Type B pancreatic cell (in vitro differentiated cells): ENCODE measurements at places on chromosomes 11 and 22. TPM values are rescaled to one million over a fixed set of nuclear protein-coding genes. Genes with fewer than 3 reads are reported as not detected.

DNA sequence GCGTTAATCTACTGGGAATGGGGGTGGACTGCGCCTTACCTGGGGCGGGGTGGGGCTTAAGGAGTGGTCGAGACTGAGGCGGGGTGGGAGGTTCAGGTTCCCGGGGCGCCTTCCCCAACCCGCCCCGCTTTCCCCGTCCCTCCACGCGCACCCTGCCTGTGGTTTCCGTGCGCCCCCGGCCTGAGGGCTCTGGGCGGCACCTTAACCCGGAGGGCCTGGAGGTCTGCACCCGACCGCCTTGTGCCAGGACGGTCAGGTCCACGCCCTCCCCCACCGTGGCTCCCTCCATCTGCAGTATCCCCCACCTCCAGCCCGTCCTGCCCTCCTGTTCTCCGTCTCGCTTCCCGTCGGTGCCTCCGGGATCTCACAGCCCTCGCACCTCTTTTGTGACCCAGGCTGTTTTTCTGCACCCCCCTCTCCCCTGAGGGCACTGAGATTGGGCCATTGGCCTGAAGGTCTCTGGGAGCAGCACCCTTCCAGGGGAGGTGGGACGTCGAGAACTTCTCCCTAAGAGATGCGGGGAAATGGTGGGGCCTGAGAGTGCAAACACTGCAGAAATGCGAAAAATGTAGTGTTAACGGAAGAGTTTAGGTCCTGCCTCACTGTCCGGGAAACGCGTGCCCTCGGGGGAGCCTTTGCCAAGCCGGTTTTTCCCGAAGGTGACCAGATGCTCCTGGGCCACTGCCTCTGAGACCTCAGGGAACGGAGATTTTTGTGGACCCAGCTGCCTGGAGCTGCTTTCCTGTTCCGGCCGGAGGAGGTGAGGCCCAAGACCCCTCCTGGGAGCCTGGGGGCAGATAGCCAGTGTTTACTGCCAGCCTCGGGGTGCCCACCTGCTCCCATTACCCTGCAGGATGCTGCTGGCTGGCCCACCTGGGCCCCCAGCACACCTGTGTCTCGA, 1.2 kb upstream of the ASCL2 start:
- DNase-seq = peak; percentile 70
- peaks cover 57% of the 10 kb centered on the region for H3K27me3 ChIP-seq
- no peak overlapping the region for H3K27ac ChIP-seq
- H3K4me1 ChIP-seq = no peaks in the 10 kb centered on the region
- no peaks in the 10 kb centered on the region for H3K36me3 ChIP-seq

- no peaks in the 10 kb centered on the region for H3K36me3 ChIP-seq
- H3K4me1 ChIP-seq = peaks cover 38% of the 10 kb centered on the region
- no peaks in the 10 kb centered on the region for H3K27me3 ChIP-seq
- no peak overlapping the region for H3K4me3 ChIP-seq
- DNase-seq = no peak
These were observed 225.6 kb downstream of the BLID start for GRCh38 chr11:121890377-121890776.

- H3K4me3 ChIP-seq = no peak overlapping the region
- H3K27me3 ChIP-seq = peaks cover 7% of the 10 kb centered on the region
- H3K36me3 ChIP-seq = peaks cover 5% of the 10 kb centered on the region
- no peaks in the 10 kb centered on the region for H3K4me1 ChIP-seq
These were observed 13.0 kb downstream of the SCGB2A1 start for GRCh38 chr11:62221498-62221897.

- no peaks in the 10 kb centered on the region for H3K27me3 ChIP-seq
- no peak overlapping the region for H3K4me3 ChIP-seq
- H3K36me3 ChIP-seq = no peaks in the 10 kb centered on the region
- H3K27ac ChIP-seq = no peak overlapping the region
- DNase-seq = no peak
These were observed 271.6 kb upstream of the CADM1 start for GRCh38 chr11:115775846-115776245.

DNA sequence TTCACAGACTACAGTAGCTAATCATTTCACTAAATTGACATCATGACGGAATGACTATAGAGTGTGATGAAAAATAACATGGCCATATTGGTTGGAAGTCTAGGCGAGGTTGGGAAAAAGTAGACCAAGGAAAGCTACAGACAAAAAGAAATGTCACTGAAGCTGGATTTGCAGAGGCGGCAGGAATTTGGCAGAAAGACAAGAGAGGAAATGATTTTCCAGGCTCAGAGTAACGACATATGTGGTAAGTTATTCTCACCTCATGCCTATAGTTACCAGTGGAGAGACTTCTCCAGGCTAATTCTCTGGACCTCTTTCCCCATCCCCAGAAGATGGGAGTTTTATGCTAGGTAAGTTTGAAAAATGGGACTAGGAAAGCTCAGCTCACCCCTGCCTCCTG, 1005.8 kb upstream of the CCDC90B start:
- DNase-seq = no peak
- H3K4me3 ChIP-seq = no peak overlapping the region
- peaks cover 3% of the 10 kb centered on the region for H3K27me3 ChIP-seq

DNA sequence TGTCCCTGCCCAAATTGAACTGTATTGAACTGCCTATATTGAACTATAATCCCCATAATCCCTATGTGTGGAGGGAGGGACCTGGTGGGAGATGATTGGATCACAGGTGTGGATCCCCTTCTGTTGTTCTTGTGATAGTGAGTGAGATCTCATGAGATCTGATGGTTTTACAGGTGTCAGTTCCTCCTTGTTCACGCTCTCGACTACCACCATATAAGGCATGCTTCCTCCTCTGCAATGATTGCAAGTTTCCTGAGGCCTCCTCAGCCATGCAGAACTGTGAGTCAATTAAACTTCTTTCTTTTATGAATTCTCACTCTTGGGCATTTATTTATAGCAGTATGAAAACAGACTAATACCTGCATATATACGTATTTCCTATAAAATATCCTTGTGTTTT, 206.5 kb upstream of the PDGFD start:
- no peak overlapping the region for H3K4me3 ChIP-seq
- no peaks in the 10 kb centered on the region for H3K36me3 ChIP-seq
- H3K27ac ChIP-seq = no peak overlapping the region
- H3K27me3 ChIP-seq = no peaks in the 10 kb centered on the region

The CCDC89 gene
- total RNA-seq = 0.19 and 0.77 TPM in 2 replicates
